Stimulated activated CD4-positive, alpha-beta T cell treated with anti-CD3 and anti-CD28 coated beads, Interleukin-4, amount 100 ng/mL, for 24 hours (primary cell): ENCODE measurements at places on chromosomes 4 and X.

GRCh38 chr4:139556724-139557555, 921 bp upstream of the SETD7 start:
- DNase-seq, result peak; percentile 51

DNA sequence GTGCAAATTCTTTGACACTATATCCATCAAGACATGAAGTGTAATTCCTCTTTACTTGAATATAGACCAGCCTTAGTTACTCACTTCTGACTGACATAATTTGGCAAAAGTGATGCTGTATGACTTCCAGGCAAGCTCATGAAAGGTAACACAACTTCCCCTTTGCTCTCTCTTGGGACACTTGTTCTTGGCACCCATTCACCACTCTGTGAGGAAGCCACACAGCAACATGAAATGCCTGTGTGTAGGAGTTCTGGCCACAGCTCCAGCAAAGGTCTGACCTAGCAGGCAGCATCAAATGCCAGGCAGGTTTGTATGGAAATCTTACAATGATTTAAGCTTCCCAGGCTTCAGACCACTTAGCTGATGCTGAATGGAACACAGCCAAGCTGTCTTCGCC, 280.3 kb downstream of the PDHA2 start:
- no peak for DNase-seq

- no peak for DNase-seq
Measured at GRCh38 chr4:16297003-16297402, 70.7 kb upstream of the TAPT1 start.

- no peak for DNase-seq
Measured at GRCh38 chr4:94345266-94345665, 2.6 kb upstream of the HPGDS start.

GRCh38 chr4:38674258-38675144, 10.5 kb downstream of the KLF3 start:
- no peak for DNase-seq

DNA sequence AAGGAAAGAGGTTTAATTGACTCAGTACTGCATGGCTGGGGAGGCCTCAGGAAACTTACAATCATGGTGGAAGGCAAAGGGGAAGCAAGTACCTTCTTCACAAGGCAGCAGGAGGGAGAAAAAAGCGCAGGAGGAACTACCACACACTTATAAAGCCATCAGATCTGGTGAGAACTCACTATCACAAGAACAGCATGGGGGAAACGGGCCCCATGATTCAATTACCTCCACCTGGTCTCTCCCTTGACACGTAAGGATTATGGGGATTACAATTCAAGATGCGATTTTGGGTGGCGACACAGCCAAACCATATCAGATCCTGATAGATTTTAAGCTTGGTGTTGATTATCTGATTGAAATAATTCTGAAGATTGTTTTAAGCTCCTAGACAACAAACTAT, 218.7 kb downstream of the CBR4 start:
- no peak for DNase-seq

DNA sequence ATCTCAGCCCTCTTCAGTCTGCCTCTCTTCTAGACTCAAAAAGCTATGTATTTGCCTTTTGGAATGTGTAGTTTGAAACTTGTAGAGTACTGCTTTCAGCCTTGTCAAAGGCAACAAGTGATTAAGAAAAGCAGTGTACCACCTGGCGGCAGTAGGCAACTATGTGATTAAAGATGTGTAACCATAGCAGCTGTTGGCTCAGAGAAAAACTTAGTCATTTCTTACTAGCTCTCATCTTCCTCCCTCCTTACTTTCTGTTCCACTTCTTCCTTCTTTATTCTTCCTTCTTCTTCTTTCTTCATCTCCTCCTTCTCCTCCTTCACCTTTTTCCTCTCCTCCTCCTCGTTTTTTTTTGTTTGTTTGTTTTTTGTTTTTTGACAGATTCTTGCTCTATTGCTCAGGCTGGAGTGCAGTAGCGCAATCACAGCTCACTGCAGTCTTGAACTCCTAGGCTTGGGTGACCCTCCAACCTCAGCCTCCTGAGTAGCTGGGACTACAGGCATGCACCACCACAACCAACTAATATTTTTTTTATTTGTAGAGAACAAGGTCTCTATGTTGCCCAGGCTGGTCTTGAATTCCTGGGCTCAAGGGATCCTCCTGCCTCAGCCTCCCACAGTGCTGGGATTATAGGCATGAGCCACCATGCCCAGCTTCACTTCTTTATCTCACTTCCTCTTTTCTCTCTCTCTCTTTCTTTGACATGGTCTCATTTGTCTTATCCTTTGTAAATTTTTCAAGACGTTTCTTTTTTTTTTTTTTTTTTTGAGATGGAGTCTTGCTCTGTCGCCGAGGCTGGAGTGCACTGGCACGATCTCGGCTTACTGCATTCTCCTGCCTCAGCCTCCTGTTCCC, 32.6 kb downstream of the ABHD18 start:
- DNase-seq, result peak; percentile 35

- no peak for DNase-seq
Measured at GRCh38 chr4:94895081-94895480, 137.3 kb downstream of the BMPR1B start.

DNA sequence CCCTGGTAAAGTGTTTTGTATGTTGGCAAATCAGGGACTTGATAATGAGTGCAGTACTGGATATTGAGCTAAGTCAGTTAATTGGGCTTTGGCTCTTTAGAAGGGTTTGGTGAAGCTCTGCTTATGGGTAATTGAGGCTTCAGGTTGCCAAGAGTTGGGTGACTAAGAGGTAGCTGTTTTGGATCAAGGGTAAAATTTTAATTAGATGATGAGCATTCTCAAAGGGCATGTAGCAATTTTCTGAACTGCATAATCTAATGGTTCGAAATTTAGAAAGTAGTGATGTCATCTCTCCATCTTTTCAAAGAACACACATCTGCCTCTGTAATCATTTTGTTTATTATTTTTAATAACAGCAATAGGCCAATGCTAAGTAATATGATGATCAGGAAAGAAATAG, 5.5 kb upstream of the TRIM2 start:
- DNase-seq, result no peak

DNA sequence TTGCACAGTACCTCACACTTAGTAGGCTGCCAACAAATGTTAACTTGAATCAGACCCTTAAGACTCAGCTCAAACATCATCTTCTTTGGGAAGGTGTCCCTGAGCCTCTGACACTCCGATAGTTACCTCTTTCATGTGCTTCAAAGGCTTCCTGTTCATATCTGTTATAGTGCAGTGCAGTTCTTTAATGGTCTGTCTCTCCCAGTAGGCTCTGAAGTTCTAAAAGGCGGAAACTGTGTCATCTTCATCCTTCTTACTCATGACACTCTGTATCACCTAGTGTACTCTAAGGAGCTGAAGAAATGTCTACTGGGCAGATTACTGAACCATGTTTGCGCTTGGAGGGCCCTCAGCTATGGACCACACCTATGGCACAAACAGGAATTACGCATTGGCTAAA, 2.1 kb upstream of the DIAPH2 start:
- no peak for DNase-seq

DNA sequence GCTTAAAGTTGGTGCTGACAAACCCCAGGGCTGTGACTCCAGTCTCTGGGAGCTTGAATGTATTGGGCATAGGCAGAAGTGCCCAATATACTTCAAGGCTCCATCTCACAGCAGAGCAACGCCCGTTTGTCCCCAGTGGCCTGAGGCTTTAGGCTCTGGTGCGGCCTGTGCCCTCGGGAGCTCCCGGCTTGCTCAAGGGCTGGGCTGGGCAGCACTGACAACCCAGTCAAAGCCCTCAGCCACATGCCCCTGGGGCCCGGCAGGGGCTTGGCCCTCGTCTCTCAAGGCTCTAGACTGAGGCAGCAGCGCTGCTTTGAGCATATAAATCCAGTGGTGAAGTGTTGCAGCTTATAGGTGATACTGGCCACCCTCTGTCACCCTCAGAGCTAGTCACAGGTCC, 203.7 kb downstream of the AFAP1 start:
- DNase-seq, result no peak

DNA sequence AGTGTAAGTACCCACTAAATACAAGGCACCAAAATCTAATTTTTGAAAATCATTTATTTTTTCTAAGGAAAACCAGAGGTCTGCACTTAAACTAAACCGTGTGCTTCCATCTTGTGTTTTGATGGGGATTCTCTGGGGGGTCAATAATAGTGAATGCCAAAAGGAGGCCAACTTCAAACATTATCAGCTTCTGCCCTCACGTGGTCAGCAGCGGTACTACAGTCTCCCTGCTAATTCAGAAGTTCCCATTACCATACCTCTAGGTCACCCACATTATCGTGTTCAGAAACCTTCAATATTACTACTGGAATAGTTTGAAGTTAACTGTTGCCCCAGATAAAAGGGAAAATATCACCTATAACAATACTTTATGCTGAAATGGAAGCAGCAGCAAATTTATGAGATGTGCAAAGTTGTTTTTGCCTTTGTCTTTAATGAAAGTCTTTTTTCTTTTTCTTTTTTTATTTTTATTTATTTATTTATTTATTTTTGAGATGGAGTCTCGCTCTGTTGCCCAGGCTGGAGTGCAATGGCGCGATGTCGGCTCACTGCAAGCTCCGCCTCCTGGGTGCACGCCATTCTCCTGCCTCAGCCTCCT, 17.3 kb downstream of the CTPS2 start:
- DNase-seq, result peak; percentile 63

DNA sequence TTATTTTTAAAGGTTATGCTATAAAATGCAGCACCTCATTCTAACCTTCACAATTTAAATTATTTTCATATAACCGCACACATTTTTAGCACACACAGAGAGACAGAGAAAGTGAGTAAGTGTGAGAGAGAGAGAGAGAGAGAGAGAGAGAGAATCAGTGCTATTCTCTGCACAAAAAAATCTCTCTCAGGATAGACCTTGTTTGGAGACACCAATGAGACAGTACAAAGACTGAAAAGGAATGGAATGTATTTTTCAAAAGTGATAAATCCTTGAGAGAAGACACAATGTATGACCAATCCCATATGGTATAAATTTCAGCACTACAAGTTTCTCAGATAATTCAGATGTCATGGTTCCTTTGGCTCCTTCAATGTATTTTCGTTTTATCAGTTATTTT, 132.1 kb upstream of the PCDH18 start:
- DNase-seq, result no peak

DNA sequence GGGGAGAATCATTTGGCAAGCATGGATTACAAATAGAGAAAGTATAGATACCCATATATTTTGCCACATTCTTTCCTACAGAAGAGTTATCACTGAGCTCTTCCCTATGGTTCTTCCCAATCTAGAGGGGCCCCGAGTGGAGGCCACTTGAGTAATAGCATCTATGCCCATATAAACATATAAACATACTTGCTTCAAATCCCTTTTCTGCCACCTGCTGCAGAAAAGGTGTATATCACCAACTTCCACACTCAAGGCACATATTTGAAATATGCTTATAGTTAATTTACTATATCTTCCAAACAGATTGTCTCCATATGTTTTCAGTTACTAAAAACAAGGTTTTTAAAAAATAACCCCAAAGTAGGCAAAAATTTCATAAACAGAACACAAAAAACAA, 642.8 kb upstream of the DIPK2B start:
- DNase-seq, result no peak

- no peak for DNase-seq
Measured at GRCh38 chrX:48798318-48798717, 3.5 kb upstream of the HDAC6 start.

GRCh38 chr4:74292111-74292870, 16.0 kb upstream of the EPGN start:
- DNase-seq, result no peak

- DNase-seq, result no peak
Measured at GRCh38 chrX:40947276-40947675, 138.0 kb upstream of the USP9X start.

GRCh38 chrX:105307762-105308161, 87.3 kb upstream of the TEX13A start:
- no peak for DNase-seq

DNA sequence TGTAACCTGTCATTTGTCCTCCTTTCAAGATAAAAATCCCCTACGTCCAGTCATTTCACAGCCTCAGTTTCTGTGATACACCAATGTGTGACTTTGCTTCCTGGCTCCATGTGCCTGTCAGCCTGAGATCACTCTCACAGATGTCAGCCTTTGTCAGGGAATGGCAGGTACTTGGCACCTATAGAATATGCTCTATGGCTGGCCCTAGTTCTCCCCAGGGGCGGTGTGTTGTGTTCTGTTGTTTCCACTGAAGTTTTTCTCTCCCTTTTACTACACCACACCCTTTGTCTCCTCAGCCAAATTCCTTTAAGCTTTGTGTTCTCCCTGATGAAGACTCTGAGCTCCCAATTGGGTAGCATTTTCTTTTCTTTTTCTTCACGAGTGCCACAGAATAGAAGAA, 81.7 kb downstream of the ALPK1 start:
- DNase-seq, result no peak

- DNase-seq, result no peak
Measured at GRCh38 chr4:25770847-25771246, 91.9 kb downstream of the SEL1L3 start.

- no peak for DNase-seq
Measured at GRCh38 chrX:72254816-72255215, 16.0 kb upstream of the ERCC6L start.

DNA sequence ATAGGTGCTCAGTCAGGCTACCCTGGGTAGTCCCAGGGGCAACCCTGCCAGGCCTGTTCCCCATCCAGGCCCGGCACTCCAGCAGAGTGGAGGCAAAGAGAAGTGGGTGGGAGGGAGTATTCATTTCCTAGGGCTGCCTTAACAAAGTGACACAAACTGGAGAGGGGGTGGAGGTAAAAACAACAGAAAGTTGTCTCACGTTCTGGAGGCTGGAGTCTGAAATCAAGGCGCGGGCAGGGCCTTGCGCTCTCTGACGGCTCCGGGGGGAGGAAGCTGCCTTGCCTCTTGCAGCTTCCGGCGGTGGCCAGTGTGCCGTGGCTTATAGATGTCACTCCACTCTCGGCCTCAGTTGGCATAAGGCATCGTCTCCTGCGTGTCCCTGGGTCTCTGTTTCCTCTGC, 90.8 kb downstream of the DCTD start:
- no peak for DNase-seq

DNA sequence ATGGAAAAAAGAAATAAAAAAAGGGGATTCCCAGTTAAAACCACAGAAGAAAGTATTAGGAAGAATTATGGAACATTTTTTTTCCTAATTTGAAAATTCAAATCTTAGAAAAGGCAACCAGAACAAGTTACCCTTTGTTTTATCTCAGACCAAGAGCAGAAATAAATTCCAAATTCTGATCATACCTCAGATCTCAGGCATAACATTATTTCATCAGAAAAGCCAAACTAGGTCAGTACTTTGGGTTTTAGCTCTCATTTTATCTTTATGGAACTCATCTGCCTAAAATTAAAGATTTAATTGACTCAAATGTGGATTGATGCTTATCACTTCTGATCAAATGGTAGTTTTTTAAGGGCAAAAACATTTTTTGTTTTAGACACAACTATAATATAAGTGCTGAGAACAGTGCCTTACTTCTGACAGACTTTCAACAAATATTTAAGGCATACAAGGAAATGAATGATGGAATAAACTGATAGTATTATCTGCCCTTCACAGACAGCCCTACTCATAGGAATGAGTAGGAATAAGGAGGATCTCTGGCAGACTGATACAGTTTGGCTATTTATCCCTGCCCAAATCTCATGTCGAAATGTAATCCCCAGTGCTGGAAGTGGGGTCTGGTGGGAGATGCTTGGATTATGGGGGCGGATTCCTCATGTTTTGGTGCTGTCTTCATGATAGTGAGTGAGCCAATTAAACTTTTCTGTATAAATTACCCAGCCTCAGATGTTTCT, 245.3 kb upstream of the PITX2 start:
- no peak for DNase-seq
